Caco-2 (cell line): ENCODE measurements at places on chromosomes 16 and 17. TPM values are rescaled to one million over a fixed set of nuclear protein-coding genes. Genes with fewer than 3 reads are reported as not detected.

The KRT40 gene
- not detected in 2 replicates for total RNA-seq

The CHD9 gene
- total RNA-seq, result 29.1 and 32.0 TPM in 2 replicates

The ZG16 gene
- 1.4 and 1.9 TPM in 2 replicates for total RNA-seq

DNA sequence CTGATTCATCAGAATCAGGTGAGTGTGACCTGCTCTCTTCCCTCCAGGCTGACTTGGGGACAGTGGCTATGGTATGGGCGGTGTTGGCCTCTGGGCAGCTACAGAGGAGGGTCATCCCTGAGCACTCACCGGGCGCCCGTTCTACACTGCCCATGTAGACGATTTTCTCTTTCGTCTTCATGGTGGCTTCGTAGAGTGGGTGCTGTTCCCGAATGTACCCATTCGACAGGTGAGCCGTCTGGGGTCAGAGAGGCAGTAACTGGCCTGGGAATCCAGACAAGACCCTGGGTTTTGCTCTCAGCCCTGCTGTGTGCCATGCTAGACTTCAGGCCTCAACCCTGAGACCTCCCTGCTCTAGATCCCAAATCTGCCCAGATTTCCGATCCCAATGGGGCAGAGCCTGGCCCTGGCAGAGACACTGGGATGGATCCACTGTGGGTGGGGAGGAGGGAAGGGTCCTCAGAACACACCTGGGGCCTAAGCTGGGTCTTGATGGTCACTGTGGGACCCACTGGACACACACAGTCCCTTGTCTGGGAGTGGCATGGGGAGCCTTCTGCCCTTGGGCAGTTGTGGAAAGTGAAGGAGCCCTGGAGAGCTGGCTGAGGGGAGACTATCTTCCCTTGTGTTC is 13.2 kb downstream of the USP6 start:
- DNase-seq, result no peak
- H3K4me1 ChIP-seq, result no peaks in the 10 kb centered on the region
- H3K4me3 ChIP-seq, result no peak overlapping the region
- no peak overlapping the region for H3K27ac ChIP-seq
- no peaks in the 10 kb centered on the region for H3K36me3 ChIP-seq

DNA sequence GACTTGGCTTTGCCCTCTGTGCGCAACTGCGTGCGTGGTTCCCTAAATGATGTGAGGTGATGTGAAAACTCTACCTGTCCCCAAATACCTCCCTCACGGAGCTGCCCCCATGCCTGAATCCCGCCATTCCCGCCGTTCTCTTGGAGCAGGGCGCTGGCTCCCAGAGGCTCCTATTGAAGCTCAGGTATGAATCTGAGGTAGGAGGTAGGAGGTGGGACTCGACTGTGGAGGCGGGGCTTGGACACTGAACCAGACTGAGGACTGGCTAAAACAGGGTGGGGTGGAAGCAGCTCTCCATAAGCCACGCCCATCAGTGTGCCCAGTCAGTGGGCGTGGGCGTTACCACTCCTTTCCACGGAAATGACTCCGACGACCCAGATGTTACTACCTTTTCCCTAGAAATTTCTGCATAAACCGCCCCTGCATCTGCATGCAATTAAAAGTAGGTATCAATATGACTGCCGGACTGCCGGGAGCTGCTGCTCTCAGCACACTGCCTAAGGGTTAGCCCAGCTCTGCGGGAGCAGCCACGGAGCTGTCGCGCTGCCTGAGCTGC is 41.0 kb downstream of the FOXL1 start:
- no peaks in the 10 kb centered on the region for H3K4me1 ChIP-seq
- no peaks in the 10 kb centered on the region for H3K36me3 ChIP-seq
- DNase-seq, result peak; percentile 86
- H3K27me3 ChIP-seq, result no peaks in the 10 kb centered on the region

GRCh38 chr16:11586378-11586855 is 302 bp downstream of the LITAF start:
- peak overlapping the region; percentile 82 for H3K27ac ChIP-seq
- H3K4me3 ChIP-seq, result peak overlapping the region; percentile 89
- H3K4me1 ChIP-seq, result peaks cover 22% of the 10 kb centered on the region
- no peak for DNase-seq
- H3K36me3 ChIP-seq, result no peaks in the 10 kb centered on the region
- H3K27me3 ChIP-seq, result no peaks in the 10 kb centered on the region
